8988T (cell line): ENCODE measurements at places on chromosomes 12 and 14.

- no peak for DNase-seq
Measured at GRCh38 chr12:25585021-25585523, 32.0 kb upstream of the LMNTD1 start.

DNA sequence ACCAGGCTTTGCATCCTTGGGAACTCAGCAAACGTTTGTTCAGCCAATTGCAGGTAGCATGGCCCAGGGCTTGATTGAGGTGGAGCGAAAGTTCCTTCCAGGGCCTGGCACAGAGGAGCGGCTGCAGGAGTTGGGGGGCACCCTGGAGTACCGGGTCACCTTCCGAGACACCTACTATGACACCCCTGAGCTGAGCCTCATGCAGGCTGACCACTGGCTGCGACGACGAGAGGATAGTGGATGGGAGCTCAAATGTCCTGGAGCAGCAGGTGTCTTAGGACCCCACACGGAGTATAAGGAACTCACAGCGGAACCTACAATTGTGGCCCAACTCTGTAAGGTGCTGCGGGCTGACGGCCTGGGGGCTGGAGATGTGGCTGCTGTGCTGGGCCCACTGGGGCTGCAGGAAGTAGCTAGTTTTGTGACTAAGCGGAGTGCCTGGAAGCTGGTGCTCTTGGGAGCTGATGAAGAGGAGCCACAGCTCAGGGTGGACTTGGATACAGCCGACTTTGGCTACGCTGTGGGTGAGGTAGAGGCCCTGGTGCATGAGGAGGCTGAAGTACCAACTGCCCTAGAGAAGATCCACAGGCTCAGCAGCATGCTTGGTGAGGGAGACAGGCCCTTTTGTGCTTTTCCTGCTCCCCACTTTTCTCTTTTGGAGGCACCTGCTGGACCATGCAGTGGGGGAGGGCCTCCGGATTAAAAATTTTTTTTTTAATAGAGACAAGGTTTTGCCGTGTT lies 799 bp downstream of the THTPA start:
- no peak for DNase-seq

GRCh38 chr12:87509237-87509820 lies 519.9 kb downstream of the C12orf50 start:
- peak; percentile 8 for DNase-seq

GRCh38 chr14:103657471-103657870 lies 28.5 kb downstream of the KLC1 start:
- DNase-seq = no peak

GRCh38 chr12:15225136-15225862 lies 4.1 kb upstream of the RERG start:
- no peak for DNase-seq

DNA sequence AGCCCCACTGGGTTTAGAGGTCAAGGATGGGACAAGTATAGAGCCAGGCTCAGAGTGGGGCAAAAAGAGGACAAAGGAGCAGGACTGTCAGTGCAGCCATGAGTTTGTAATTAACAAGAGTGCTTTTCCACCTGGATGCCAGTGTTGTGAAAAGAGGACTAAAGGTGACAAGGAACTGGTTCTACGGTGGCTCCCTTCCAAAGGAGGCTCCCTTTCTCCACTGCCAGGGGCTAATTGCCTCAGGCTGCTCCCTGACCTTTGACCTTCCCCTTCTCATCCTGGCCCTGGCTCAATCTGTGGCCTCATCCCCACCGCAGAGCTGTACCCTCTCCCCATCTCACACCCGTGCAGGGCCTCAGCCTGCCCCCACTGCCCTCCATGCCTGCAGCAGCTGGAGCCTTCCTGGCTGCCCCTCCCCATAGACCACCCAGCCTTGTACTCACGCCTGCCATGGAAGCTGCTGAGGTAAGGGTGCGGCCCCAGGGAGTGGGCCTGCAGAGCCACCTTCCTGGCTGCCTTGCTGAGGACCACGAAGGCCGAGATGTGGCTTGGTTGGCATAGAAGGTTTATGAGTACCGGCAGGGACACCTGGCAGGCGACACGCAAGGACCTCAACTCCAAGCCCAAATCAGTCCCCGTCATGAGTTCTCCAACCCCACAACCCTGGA lies 24.8 kb upstream of the FKBP4 start:
- no peak for DNase-seq

DNA sequence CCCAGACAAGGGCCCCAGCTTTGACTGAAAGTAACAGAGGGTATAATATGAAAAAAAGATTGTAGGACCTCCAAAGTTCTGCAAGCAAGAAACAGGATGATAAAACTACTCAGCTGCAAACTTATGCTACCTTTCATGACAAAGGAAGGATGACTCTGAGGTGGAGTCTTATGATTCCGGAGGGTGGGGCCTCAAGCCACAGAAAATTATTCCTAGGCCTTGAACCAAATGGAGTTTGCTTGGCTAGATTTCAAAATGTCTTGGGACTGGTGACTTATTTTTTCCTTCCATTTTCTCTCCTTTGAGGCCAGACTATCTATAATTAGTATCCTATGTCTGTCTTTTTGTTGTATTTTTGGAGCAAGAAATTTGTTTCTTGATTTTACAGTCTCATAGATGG lies 336.4 kb downstream of the LRIG3 start:
- no peak for DNase-seq

GRCh38 chr14:103185051-103186029 lies 62.1 kb downstream of the TNFAIP2 start:
- no peak for DNase-seq

GRCh38 chr14:69141550-69141949 lies 11.4 kb downstream of the DCAF5 start:
- no peak for DNase-seq

DNA sequence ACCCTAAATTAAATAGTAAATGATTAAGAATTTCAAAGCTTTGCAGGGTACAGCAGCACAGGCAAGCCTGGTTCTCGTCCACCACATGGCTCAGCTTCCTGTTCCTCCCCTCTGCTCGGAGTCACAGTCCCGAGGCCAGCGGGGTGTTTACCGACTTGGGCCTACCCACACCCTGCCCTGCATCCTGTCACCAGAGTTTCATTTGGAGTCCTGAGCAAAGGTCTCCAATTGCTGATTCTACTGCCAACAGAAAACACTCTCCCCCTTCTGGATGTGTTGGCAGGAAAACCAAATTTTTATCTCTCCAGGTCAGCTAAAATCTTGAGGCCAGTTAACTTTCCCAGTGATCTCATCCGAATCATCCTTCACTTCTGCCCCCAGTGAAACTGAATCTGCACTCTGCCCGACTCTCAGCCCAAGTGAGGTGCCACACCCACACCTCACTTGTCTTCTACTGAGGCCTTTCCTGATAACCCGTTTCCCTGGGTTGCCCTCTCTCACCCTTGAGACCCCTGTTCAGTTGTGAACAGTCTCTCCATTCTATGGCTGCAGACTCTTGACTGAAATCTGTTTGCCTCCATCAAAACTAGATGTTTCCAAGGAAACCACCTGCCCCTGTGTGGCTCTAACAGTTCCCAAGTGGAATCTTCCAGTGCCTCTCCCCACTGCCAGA lies 71.2 kb downstream of the VCPKMT start:
- no peak for DNase-seq

GRCh38 chr14:101600336-101600890 lies 39.1 kb downstream of the DIO3 start:
- DNase-seq = no peak

- no peak for DNase-seq
Measured at GRCh38 chr12:94078138-94078723, 70.1 kb upstream of the PLXNC1 start.

DNA sequence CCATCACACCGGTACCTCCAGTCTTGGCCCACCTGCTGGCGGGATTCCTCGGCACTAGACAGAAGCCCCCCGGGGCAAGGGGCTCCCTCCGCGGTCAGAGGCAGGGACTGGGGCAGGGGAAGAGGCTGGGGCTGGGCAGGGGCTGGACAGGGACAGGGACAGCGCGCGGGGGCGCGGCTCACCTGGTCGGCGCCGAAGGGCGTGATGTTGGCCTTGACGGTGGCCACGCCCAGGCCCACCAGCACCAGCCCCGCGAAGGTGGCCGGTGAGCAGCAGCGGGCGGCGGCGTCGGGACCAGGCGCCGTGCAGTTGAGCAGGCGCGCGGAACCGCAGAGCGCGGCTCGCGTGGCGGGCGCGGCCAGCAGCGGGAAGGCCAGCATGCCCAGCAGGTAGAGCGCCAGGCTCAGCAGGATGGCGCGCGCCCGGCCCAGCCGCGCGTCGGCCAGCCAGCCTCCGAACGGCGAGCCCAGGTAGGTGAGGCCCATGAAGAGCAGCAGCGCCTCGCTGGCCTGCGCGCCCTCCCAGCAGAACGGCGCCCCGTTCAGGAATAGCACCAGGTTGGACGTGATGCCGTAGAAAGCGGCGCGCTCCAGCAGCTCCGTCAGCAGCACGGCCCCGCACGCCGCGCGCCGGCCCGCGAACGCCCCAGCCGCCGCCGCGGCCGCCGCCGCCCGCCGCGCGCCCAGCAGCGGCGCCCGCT lies 392 bp downstream of the SLC15A4 start:
- peak; percentile 51 for DNase-seq

DNA sequence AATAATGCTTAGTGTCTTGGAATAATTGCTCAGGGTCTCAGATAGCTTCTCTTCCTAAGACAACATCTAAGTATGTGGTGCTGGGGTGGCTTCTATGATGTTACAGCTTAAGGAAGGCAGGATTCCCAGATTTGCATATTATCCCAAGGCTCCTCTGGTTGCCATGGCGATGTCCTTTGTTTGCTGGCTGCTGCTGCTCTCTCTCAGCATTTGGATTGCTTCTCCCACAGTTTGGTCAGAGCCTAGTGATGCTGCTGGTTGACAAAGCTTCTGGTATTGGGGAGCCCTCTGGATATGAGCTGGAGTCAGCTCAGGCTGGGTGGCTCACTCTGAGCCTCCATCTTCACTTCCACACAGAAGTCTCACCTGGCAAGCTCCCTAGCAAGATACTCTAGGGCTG lies 56.4 kb upstream of the FBXO33 start:
- DNase-seq = no peak

- DNase-seq = no peak
Measured at GRCh38 chr12:45989721-45990467, 480 bp downstream of the SCAF11 start.

GRCh38 chr12:47903151-47903611 lies 1.6 kb downstream of the VDR start:
- no peak for DNase-seq
